Kidney (tissue), 22 donors: ENCODE measurements at places on chromosomes 1 and 21.
A peak's percentile ranks its signal among the peaks of the same experiment; 100 is the strongest.

DNA sequence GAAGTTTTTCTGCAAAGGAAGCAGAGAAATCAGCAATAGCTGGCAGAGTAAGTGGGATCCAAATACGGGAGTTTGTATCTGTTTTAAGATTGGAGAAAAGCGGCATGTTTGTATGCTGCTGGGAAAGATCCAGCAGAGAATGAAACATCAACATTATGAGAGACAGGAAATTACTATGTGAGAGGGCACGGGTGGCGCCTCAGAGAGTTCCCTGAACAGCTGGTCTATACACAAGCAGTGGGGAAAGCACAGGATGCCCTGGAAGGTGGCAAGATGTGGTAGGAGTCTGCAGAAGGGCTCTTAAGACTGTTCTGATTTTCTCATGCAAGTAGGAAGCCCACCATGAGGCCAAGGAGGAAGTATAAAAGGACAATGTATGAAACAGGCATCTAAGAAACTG is 130.4 kb downstream of the RERE start:
- DNase-seq: peak; percentile 38

DNA sequence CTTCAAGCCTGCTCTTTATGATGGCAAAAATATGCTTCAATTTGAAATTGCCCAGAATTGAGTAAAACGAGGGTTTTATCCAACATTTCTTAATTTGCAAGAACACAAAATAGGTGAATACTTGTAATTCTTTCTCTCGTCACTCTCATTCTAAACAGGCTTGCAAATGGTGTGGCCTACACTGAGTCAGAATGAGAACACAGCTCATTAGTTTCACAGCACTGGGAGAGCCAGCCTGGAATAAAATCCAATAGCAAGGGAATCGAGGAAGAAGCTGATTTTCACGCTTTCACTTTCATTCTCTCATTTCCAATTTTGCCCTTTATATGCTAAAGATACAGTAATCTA is 537.5 kb downstream of the LTN1 start:
- DNase-seq: no peak

GRCh38 chr1:1212780-1213344 is 1.1 kb downstream of the TNFRSF4 start:
- DNase-seq: peak; percentile 62

DNA sequence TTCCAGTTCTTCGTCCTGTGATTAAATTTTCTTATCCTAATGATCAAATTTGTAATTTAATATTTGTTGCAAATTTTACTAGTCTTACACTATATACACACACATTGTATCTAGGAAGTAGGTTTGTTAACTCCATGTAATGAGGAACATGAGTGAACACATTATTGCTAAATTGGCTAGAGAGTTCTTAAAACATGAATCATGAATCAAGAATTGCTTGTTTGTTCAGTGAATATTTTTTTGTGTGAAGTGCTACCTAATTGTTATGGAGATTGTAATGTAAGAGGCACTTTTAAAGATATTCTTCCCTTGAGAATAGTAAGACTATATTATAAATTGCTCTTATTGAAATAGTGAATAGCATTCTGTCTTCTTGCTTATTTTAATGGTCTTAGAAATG is 4.6 kb downstream of the GPSM2 start:
- no peak for DNase-seq

DNA sequence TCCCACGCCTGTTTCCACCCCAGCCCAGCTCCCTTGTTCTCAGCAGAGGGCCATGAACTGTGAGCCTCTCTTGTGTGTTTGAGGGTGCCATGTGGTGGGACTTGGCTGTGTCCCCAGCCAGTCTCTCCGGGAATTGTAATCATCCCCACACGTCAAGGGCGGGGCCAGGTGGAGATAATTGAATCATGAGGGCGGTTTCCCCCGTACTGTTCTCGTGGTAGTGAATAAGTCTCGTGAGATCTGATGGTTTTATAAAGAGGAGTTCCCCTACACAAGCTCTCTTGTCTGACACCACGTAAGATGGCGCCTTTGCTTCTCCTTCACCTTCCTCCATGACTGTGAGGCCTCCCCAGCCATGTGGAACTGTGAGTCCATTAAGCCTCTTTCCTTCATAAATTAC is 57.2 kb upstream of the COL6A2 start:
- DNase-seq: no peak
